ENCODE measurements at places on chromosomes 7 and 10.

GRCh38 chr7:28954471-28954870, 3.7 kb downstream of the TRIL start:
- DNase-seq = no peak

- no peak for DNase-seq
These were observed 46.7 kb downstream of the TFAM start for GRCh38 chr10:58431903-58432302.

- DNase-seq = no peak
These were observed 228.8 kb downstream of the BMPER start for GRCh38 chr7:34133983-34134782.

- no peak for DNase-seq
These were observed 335.3 kb downstream of the PLXNA4 start for GRCh38 chr7:132240821-132241422.

GRCh38 chr7:100804681-100805431, 22.5 kb downstream of the EPHB4 start:
- DNase-seq = no peak

- DNase-seq = no peak
These were observed 67.3 kb downstream of the EPDR1 start for GRCh38 chr7:37987732-37988131.

DNA sequence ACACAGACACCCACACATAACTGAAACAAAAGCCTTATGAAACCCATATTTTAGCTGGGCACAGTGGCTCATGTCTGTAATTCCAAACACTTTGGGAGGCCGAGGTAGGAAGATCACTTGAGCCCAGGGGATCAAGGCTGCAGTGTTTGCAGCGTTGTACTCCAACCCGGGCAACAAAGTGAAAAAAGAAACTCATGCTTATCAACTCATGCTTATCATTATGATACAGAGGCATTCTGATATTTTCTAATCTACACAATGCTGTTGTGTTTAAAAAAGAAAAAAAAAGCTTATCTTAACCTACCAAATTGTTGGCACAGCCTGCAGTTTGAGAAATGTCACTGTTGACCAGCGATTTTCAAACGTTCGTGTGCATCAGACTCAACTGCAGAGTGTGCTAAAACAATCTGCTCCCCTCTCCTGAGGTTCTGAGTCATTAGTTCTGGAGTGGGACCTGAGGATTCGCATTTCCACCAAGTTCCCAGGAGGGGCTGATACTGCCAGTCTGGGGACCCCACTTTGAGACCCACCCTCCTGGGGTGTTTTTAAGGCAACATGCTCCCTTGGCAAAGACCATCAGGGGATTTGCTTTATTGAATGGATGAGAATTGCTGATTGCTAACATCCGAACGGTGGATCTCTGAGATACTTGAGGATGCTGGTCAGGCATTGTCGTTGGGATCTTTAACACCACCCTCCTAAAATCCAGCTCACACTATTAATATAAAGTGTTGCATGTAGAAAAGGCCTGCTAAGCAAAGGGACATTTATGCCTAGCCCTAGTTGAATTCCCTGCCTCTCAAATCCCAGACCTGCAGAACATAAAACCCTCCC, 16.2 kb downstream of the CHST3 start:
- DNase-seq = no peak

DNA sequence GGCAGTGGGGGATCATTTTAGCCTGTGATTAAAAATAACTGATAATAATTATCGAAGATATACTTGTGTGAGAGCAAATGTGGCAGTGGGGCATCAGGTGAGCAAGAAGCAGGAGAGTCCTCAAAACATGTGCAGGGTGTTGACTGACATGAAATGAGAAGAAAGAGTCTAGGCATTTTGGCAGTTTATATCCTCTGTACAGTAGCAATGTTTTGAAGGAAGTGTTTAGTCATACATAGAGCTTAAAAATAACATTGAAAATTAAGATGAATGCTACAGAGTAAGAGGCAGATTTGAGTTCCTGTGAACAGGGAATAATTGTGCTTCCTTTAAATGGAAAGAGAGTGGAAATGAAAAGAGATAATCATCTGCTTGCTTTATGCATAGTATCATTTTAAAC, 47.4 kb downstream of the VPS50 start:
- no peak for DNase-seq

Data from SIG-M5 (cell line).